Mesenteric fat pad (tissue), 1 donor: ENCODE measurements at places on chromosomes 6 and 20. TPM values are rescaled to one million over a fixed set of nuclear protein-coding genes. Genes with fewer than 3 reads are reported as not detected.

- no peak for DNase-seq
Measured at GRCh38 chr6:117272891-117273290, 7.5 kb downstream of the VGLL2 start.

GRCh38 chr6:90849686-90850085 lies 262.8 kb upstream of the MAP3K7 start:
- no peak for DNase-seq

DNA sequence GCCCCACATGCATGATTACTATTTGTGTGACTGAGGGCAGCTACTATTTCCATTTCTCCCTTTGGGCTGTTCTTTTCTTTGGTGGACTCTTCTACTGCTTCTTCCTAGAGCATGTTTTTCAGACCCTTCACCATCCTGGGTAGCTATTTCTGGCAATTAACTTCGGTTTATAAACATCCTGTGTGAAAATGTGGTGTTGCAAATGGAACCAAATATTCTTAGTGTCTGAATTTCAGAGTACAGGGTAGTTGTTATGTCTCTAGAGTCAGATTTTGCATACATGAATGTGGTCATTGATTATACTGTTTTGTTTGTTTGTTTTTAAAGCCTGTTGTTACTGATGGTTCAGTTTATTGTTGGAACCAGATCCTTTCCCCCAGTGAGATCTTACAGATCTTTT lies 49.7 kb downstream of the PROKR2 start:
- no peak for DNase-seq

The CD40 gene
- total RNA-seq: 17.3 TPM

The TGM3 gene
- total RNA-seq: not detected

The ZFP57 gene
- total RNA-seq: not detected

The RUNX2 gene
- 1.6 TPM for total RNA-seq
